Activated CD4-positive, alpha-beta T cell treated with anti-CD3 and anti-CD28 coated beads, Interleukin-2, amount 10 ng/mL, durations not matched to agents 24 days and 14 days (primary cell): ENCODE measurements at places on chromosomes 11 and 22.

GRCh38 chr11:96314326-96315020, 28.5 kb downstream of the MAML2 start:
- DNase-seq: no peak

DNA sequence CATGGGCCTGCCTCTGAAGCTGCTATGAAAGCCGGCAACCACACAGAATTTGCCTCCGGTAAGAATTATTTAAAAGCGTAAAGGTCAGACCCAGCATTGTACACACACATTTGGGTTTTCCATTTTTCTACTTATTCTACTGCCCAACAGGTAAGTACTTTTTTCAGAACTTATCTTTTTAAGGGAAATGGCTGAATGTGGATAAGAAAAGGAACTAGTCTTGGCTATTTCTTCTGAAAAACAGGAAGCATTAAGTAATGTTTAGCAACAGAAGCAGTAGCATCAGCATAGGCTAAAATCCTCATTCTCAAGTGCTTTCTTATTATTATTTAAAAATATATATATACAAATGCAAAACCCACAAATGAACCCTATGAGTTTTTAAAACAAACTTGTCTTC, 103.1 kb downstream of the MPPED2 start:
- DNase-seq: no peak

DNA sequence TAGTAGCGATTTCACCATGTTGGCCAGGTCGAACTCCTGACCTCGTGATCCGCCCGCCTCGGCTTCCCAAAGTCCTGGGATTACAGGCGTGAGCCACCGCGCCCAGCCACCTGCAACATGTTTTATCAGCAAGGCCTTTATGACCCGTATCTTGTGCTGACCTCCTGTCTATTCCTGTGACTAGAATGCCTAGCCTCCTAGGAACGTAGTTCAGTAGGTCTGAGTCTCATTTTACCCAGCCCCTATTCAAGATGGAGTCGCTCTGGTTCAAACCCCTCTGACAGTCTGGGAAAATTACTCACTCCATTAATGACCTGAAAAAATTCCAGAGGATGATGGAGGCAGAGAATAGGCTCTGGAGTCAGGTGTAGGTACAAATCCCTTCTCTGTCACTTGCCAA, 30.0 kb upstream of the CXCR5 start:
- no peak for DNase-seq

DNA sequence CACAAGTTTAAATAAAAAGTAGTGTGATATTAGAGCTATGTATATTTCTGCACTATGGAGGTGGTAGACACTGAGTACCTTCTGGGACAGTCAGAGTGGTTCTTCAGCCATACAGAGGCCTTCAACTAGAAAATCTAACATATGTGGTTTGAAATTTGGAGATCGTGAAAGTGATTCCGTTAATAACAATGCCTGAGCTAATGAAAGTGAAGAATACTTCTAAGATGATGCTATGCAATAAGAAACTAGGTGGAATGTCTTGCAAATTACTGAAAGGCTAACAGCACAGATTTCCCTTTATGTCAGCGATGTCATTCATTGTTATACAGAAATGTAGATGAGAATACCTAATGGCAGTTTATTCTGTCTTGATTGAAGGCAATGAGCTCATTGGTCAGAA, 1984.7 kb upstream of the RAG2 start:
- DNase-seq: no peak
